ENCODE measurements at places on chromosomes 3 and 15. TPM values are rescaled to one million over a fixed set of nuclear protein-coding genes. Genes with fewer than 3 reads are reported as not detected.

Gene NPAP1
- not detected for total RNA-seq

- peak; percentile 79 for DNase-seq
- H3K4me1 ChIP-seq: no peaks in the 10 kb centered on the region
- no peak overlapping the region for H3K4me3 ChIP-seq
- peaks cover 6% of the 10 kb centered on the region for H3K27me3 ChIP-seq
- no peaks in the 10 kb centered on the region for H3K36me3 ChIP-seq
- no peak overlapping the region for H3K27ac ChIP-seq
Observed at GRCh38 chr15:64809649-64810496, 15.6 kb downstream of the PIF1 start.

- H3K36me3 ChIP-seq: peaks cover 83% of the 10 kb centered on the region
- H3K27ac ChIP-seq: no peak overlapping the region
- no peak for DNase-seq
- no peak overlapping the region for H3K4me3 ChIP-seq
- H3K4me1 ChIP-seq: peaks cover 88% of the 10 kb centered on the region
- no peaks in the 10 kb centered on the region for H3K27me3 ChIP-seq
Observed at GRCh38 chr15:70086636-70087035, 11.1 kb downstream of the TLE3 start.

DNA sequence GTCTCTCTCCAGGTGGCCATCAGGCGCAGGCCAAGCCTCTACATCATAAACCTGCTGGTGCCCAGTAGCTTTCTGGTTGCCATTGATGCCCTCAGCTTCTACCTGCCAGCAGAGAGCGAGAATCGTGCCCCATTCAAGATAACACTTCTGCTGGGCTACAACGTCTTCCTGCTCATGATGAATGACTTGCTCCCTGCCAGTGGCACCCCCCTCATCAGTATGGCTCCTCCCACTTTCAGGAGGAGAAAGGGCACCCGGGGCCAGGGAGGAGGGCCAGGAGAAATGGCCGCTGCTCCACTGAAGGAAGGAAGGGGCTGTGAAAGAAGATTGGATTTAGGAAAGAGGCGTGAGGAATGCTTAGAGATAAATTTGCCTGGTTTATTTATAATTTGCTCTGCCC, 6.6 kb downstream of the HTR3C start:
- H3K36me3 ChIP-seq: no peaks in the 10 kb centered on the region
- peaks cover 3% of the 10 kb centered on the region for H3K27me3 ChIP-seq
- no peak overlapping the region for H3K4me3 ChIP-seq
- H3K4me1 ChIP-seq: no peaks in the 10 kb centered on the region
- no peak for DNase-seq
- no peak overlapping the region for H3K27ac ChIP-seq
